ENCODE measurements at places on chromosomes 11 and 22. TPM values are rescaled to one million over a fixed set of nuclear protein-coding genes. Genes with fewer than 3 reads are reported as not detected.

Gene SCGB1A1
- total RNA-seq = not detected

Gene OR52E8
- total RNA-seq = not detected

Gene SLC6A5
- not detected for total RNA-seq

Gene FOLR2
- total RNA-seq = not detected

Gene C11orf52
- total RNA-seq = not detected

Gene TOB2
- 22.5 TPM for total RNA-seq

Gene APOA4
- not detected for total RNA-seq

Gene SCN2B
- total RNA-seq = not detected

Gene DRICH1
- not detected for total RNA-seq

Gene KRTAP5-2
- not detected for total RNA-seq

Gene FIBIN
- total RNA-seq = not detected
